Heart left ventricle (tissue), 16 donors: ENCODE measurements at places on chromosomes 11 and 22.

- H3K27ac ChIP-seq = no peak overlapping the region
- no peak for DNase-seq
- no peaks in the 10 kb centered on the region for H3K36me3 ChIP-seq
- no peaks in the 10 kb centered on the region for H3K27me3 ChIP-seq
- no peaks in the 10 kb centered on the region for H3K4me1 ChIP-seq
Observed at GRCh38 chr11:98625526-98625925, 395.2 kb upstream of the CNTN5 start.

DNA sequence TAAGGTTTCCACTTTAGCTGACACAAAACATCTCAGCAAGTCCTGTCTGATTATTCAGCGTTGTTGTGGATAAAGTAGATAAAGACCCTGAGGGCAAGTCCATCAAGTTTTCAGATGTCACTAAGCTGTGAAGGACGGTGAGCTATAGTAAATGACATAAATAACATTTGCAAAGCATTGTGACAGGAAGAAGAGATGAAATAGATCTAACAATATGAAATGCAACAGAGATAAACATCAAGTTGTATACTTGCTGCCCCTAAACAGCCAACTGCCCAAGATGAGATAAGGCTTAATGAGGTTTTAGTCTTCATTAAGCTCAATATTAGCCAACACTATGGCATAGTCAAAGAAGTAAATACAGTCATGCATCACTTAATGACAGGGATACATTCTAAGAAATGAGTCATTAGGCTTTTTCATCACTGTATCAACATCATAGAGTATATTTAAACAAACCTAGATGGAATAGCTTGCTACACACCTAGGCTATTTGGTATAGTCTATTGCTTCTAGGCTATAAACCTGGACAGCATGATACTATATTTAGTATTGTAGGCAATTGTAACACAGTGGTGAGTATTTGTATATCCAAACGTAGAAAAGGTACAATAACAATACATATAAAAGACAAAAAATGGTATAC, 625.1 kb upstream of the ANO5 start:
- no peak overlapping the region for H3K4me3 ChIP-seq
- H3K36me3 ChIP-seq = no peaks in the 10 kb centered on the region
- DNase-seq = no peak
- no peaks in the 10 kb centered on the region for H3K27me3 ChIP-seq

DNA sequence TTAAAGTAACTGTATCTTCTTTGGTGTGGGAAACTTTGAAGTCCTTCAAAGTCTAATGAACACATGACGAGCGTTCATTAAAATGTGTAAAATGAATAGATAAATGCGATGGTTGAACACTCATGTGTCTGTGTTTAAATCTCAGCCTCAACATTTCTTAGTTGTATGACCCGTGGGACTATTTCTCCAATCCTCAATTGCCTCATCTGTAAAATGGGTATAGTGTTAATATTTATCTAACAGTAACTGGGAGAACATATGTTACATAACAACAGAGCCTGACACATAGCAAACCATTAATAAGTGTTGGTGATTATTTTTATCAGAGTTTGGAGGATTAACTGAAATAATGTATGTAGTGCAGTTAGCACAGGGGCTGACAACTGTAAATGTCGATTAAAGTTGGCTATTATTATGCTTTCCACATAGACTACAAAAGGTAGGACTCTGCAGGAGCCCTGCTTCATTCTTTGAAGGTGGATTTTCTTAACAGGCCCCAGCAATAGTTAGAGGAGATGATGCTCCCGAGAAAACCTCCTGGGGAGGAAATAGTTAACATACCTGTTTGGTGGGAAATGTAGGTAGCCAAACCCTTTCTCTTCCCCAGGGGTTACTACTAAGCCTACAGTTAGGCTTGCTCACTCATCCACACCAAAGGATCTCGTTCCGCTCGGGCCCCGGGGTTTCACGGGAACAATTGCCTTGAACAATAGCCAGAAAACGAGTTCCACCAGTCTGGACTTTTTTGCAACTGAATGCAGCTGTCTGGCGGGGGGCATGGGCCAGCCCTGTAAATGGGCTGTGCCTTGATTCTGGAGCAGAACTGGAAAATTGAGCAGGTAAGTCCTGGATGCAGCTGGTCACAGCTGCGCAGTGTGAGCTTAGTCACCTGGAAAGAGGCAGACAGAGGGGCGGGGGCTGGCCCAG, 133.4 kb downstream of the DBX1 start:
- H3K27me3 ChIP-seq = no peaks in the 10 kb centered on the region
- H3K4me3 ChIP-seq = no peak overlapping the region
- no peak overlapping the region for H3K27ac ChIP-seq

DNA sequence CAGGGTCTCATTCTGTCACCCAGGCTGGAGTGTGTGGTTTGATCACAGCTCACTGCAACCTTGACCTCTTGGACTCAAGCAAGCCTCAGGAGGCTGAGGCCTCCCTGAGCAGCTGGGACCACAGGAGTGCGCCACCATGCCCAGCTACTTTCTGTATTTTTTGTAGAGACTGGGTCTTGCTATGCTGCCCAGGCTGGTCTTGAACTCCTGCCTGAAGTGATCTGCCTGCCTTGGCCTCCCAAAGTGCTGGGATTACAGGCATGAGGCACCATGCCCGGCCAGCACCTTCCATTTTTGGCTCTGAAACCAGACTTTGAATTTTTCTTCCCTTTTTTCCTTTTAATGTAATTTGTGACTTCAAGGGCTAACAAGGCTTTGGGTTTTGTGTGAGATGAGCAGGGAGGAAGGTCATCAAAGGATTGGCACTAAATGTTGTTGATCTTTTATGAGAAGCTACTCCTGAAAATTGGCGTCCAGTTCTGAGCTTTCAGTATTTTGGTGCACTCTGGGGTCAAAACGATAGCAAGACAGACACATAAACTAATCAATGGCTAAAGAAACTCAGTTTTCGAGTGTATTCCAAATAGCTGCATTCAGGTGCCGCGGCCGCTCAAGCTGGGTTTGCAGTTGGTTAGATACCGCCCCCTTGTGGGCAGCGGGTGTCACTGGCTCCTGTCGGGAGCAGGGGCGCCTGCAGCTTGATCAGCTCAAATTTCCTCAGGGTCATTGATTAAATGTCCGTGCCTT, 51.9 kb upstream of the CLMP start:
- H3K4me1 ChIP-seq = peaks cover 2% of the 10 kb centered on the region
- no peaks in the 10 kb centered on the region for H3K27me3 ChIP-seq
- peak; percentile 77 for DNase-seq
- no peak overlapping the region for H3K27ac ChIP-seq

GRCh38 chr11:87039371-87039770, 1.6 kb downstream of the TMEM135 start:
- H3K27ac ChIP-seq = no peak overlapping the region
- no peak for DNase-seq
- H3K4me3 ChIP-seq = peak overlapping the region; percentile 89
- H3K4me1 ChIP-seq = peaks cover 38% of the 10 kb centered on the region

DNA sequence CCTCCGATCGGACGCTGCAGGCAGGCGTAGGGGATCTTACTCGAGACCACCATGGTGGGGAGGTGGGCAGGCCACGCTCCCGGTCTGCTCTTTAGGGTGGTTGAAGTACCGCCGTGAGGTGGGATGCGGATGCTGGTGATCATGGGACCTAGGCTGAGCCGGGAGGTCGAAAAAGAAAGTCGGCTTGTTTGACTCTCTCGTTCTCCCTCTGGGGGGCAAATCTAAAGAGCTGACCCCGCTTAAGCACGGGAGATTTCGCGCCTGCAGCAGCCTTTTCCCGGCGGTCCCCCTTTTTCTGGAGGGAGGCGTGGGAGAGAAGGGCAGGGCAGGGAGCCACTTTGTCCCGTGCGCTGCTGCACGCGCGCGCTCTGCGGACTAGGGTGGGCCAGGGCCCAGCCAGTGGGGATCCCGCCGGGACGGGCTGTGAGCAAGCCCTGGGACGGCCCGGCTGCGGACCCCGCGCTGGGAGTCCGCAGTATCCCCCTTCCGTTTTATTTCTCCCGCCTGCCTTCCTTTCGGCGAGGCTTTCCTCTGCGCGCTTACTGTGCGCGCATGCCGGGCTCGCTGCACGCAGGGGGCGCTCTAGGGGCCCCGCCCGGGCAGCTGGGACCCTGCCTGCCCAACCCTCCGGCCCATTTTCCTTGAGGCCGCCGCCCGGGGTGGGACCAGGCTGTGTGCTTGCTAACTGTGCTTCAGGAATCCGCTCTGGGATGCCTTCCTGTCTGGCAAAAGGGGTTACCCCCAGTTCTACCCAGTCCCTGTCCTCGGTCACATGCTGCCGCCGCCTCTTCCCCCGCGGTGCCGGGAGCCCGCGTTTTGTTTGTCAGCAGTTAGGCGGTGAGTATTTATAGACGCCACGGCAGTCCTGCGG, 81.0 kb downstream of the PRR5L start:
- peak; percentile 81 for DNase-seq
- H3K4me1 ChIP-seq = peaks cover 27% of the 10 kb centered on the region
- no peaks in the 10 kb centered on the region for H3K36me3 ChIP-seq
- peaks cover 6% of the 10 kb centered on the region for H3K27me3 ChIP-seq

DNA sequence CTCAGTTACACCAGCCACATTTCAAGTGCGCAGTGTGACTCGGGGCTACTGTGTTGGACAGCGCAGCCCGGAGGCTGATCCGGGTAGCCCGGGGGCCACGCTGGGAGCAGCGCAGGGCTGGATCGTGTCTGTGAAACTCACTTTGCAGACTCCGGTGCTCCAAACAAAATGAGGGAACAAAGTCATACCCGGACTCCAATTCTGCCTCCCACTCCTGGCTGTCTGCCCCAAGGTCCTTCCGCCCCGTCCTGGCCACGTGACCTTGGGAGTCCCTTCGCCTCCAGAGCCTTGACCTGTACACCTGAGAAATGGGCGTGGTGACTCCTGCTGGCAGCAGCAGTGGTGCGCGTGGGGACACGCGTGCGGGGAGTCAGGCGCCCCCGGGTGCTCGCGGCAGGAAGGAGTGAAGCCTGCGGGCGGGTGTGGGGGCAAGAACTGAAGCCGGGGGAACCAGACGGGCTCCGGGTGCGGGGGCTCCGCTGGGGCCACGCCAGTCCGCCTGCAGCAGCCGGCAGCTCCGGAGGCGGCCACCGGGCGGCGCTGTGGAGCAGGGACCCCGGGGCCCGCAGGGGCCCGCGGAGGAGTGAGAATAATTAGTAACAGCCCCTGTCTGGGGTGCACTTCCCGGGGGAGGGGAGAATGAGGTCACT, 42.4 kb downstream of the KCNJ4 start:
- DNase-seq = peak; percentile 12
- no peak overlapping the region for H3K27ac ChIP-seq
- H3K27me3 ChIP-seq = no peaks in the 10 kb centered on the region
- H3K4me1 ChIP-seq = peaks cover 15% of the 10 kb centered on the region
- peak overlapping the region; percentile 36 for H3K4me3 ChIP-seq
- H3K36me3 ChIP-seq = no peaks in the 10 kb centered on the region

DNA sequence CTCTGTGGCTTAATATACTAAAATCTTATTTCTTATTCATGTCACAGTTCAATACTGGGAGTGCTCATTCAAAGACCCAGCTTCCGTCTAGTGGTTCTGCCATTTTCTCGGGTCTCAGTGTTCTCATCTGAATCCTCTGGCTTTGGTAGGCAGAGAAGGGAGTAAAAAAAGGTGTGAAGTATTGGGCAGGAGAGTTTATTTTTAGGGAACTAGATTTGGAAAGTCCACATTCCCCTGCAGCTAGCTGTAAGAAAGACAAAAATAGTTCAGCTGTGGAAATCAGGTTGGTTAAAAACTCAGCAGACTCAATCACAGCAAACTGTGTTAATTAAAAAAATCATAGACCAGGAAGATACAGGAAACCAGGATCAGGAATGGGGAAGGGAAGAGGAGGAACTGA, 4.1 kb upstream of the LYVE1 start:
- H3K4me3 ChIP-seq = no peak overlapping the region
- no peak for DNase-seq
- H3K27ac ChIP-seq = no peak overlapping the region
- no peaks in the 10 kb centered on the region for H3K27me3 ChIP-seq

DNA sequence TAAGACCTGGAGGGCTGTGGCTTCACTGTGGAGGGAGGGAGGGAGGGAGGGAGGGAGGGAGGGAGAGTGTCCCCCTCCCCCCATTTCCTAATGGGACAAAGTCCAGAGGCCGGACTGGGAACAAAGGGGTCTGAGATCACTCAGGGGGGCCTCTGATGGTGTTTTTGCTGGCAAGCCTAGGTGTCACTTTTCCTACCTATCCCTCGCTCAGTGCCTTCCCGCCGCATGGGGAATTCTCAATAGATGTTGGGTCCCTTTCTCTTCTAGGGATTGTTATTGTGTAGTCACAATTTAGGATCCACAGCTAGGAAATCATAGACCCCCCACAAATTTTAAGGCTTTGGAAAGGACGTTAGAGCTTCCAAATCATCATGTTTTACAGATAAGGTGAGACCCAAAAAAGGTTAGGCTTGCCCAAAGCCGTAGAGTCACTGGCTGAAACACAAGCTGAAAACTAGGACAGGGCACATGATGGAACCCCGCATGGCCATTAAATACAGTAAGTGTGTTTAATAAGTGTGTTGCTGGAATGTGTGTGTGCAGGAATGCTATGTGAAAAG, 4.8 kb upstream of the FTH1 start:
- H3K27ac ChIP-seq = peak overlapping the region; percentile 93
- peaks cover 25% of the 10 kb centered on the region for H3K4me1 ChIP-seq
- no peaks in the 10 kb centered on the region for H3K36me3 ChIP-seq
- no peak overlapping the region for H3K4me3 ChIP-seq

DNA sequence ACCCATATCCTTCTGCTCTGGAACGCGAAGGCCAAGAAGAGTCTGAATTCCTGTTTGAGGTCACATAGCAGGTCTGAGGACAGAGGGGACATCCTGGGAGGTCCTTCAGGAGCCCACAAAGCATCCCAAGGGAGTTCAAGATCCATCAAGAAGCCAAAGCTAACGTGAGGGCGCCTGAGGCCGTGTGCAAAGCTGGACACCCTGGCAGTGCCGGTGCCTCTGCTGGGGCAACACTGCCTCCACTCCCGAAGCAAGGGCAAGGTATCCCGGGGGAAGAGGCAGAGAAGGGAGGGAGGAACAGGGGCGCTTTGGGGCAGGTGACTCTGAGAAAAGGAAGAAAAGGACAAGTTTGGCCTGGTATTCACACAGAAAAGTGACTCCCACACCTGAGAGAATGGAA, 50.3 kb upstream of the CDON start:
- no peak overlapping the region for H3K4me3 ChIP-seq
- DNase-seq = no peak
- H3K4me1 ChIP-seq = peaks cover 65% of the 10 kb centered on the region
- peak overlapping the region; percentile 63 for H3K27ac ChIP-seq

DNA sequence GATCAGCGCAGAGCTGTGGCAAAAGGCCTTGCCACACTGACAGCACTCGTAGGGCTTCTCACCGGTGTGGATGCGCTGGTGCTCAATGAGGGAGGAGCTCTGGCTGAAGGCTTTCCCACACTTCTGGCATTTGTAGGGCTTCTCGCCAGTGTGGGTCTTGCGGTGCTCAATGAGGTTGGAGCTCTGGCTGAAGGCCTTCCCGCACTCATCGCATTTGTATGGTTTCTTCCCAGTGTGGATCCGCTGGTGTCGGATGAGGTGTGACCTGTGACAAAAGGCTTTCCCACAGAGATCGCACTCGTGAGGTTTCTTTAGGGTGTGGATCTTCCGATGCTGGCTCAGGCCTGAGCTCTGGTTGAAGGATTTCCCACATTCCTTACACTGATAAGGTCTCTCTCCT, 6.9 kb downstream of the ZNF70 start:
- no peak for DNase-seq
- no peak overlapping the region for H3K4me3 ChIP-seq
- peaks cover 34% of the 10 kb centered on the region for H3K36me3 ChIP-seq
- no peaks in the 10 kb centered on the region for H3K4me1 ChIP-seq
- H3K27me3 ChIP-seq = no peaks in the 10 kb centered on the region
- no peak overlapping the region for H3K27ac ChIP-seq
